ENCODE measurements at places on chromosomes 4 and X.

DNA sequence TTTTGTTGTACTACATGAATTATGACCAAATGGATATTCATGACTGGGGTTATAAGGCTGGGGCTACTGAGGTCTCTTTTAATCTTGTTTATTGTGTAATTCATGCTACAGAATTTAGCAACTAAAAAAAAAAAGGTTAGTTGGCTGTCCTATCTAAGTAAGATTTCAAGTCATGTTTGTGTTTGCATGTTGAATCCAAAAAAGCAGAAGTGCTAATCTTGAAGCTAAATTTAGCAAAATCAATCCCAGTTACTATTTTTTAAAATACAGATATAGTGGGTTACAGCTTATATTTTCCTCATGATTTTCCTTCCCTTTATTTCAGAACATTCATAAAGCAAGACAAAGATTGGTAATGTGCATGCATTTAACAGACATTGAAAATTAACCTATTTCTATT, 19.4 kb downstream of the MTMR1 start:
- no peak for DNase-seq

GRCh38 chrX:19162851-19163250, 40.6 kb upstream of the ADGRG2 start:
- no peak for DNase-seq

DNA sequence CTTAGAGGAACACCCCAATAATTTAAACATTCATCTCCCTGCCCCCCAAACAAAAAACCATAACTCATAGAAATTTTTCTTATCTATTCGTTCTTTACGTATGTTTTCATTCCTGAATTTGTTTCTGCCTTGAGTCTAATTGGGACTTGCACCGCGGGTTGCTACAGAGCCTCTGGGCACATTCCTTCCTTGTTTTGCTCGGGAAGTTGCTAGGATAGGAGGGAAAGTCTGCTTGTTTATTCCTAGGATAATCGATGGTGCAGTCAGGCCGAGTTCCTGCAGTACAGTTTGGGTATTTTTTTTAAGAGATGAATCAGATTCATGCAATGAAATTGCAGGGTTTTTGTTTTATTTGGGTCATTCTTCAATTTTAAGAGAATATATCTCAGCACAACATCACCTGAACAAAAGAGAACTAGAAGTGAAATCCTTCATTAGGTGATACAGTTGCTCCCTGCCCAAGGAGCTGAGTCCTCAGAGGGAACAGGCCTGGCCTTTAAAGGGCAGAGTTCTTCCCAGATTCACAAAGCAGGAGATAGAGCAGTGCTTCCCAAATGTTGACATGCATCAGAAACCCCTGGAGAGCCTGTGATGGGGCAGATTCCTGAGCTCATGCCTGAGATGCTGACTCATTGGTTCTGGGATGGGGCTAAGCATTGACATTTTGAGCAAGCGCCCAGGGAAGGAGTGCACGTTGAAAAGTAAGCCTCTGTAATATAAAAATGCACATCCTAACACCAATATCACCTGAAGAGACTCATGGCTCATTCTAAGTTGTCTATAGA, 114.9 kb upstream of the FAM9B start:
- no peak for DNase-seq

DNA sequence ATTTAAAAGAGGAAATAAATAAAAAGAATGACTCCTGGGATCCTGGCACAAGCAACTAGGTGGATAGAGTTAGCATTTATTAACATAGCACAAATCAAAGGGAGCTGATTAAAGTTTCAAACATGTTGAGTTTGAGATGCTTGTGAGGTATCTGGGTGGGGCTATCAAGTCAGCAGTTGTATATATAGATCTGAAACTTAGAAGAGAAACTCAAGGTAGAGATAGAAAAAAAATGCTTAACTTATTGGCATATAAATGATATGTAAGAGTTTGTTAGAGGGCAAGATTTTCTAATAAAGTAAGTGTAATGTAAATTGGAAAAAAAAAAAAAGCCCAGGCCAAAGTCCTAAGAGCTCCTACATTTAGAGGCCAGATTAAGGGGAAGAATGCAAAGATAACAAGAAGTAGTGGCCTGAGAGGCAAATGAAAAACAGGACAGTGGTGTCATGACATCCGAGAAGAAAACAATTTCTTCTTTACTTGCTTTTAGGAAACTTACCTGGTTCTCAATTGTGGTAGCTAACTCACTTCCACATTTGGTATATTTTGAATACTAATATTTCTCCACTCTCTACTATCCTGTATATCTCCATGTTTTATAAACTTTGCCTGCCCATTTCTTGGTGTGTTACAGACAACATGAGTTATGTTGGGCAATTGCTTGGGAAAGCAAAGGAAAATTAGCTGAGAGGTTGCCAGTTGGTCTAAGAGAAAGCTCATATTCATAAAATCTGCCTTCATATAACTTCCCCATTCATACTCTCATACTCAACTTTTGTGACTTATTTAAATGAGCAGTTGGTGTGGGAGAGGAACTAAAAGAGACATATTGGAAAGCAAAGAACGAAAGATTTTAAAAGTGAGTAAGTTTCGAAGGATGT, 169.2 kb downstream of the PARM1 start:
- DNase-seq, result no peak

DNA sequence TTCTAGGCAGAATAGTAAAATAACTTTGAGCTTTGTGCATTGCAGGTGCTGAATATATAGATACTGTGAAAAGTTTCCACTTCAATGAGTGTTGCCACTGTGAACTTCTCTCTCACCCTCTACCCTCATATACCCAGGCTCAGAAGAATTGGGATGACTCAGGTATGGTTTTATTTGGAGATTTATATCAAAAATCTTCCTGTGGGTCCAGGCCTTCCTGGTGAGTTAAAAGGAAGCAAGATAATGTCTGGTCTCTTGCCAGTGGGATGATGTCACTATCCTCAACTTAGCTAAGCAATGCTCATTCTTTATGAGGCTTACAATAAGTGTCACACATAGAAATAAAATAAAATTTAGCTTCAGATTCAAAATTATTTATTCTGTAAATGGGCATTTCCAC, 153.3 kb upstream of the TENT5D start:
- no peak for DNase-seq

GRCh38 chr4:5887011-5887360, 5.9 kb downstream of the CRMP1 start:
- no peak for DNase-seq

Data from skeletal muscle cell (primary cell).